ENCODE measurements at places on chromosomes 5 and 9.

DNA sequence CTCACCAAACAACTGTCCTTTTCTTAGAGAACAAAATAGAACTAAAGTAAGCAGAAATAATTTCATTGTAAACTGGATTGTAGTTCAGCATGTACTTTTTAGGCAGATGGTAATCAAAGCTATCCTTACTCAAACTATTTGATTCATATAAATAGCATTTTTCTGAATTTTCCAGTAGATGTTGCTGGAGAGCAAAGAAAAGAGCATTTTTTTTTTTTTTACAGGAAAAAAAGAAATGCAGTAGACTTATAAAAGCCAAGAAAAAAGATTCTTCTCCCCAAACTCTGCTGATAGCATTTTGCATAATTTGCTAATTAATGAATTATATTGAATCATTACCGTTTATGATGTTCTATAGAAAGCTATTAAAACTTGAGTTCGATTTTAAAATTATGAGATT, 715.3 kb upstream of the WWC1 start:
- DNase-seq = no peak

DNA sequence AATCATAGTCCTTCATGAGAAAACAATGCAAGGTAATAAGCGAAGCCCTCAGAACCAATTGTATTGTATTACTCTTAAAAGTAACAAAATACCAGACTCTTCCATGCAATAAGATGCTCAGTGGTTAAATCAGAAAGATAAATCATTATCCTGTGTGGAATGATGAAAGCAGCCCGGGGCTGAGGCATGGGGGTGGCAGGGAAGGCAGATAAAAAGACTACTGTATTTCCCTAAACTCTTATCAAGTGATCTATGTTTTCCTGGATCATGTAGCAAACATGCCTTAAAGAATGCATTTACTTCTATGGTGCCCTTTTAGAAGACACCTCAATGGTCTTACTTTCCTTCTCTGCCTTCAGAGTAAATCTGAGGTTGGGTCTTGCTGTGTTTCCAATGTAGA, 105.6 kb upstream of the DAPK1 start:
- DNase-seq = no peak

GRCh38 chr9:88742483-88742882, 207.5 kb downstream of the NXNL2 start:
- no peak for DNase-seq

- no peak for DNase-seq
Measured at GRCh38 chr5:75668977-75669689, 48.1 kb downstream of the POC5 start.

DNA sequence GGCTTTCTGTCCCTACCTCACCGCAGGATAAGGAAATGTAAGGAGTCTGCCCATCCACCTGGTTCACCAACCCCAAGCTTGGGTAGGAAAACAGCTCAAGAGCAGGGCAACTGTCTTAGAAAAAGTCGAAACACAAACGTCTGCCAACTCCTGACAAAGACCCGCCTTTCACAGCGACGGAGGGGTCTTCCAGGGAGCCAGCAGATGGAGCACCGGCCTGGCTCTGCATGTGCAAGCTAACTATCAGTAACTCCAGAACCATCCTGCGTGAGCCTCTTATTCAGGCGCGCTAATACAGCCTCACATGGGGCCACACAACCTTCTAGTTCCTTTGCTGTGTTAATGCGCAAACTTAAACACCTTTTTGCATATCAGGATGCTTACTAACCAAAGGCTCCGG, 26.9 kb downstream of the CAMSAP1 start:
- no peak for DNase-seq
